Cardiac fibroblast (primary cell): ENCODE measurements at places on chromosomes 2 and 18.
A peak's percentile ranks its signal among the peaks of the same experiment; 100 is the strongest.

- no peak for DNase-seq
These were observed 167.5 kb downstream of the UPP2 start for GRCh38 chr2:158269143-158269542.

DNA sequence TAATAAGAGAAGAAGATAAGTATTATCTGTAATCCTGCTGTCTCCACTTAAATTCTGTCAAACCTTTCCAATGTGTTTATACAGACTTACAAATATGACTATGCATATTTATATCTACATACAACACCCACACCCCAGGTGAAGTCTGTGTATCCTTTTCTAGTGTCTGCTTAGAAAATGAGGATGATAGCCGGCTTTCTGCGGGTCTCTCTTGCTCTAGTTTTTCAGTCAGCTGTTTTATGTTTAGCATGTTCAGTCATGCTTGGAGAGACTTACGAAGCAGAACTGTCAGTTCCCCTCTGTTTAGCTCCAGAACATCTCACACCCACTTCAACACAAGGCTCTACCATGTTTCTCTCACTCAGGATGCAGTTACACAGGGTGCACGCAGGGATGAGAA is 137.3 kb upstream of the NFATC1 start:
- no peak for DNase-seq

DNA sequence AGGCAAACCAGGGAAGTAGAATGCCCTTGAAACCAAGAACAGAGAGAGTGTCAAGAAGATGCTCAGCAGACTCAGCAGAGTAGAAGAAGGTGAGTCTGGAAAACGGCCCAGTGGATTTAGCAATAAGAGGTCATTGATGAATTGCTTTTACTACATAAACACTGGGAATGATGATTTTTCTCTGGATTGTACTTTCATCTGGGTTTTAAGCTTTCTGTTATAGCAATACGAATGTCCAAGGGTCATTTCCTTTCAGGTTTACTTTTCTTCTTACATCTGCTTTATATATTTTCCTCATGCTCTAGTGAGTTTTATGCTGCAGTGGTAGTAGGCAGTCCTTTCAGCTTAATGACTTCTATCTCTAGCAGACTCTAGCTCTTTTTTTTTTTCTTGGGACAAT is 16.9 kb downstream of the EML6 start:
- no peak for DNase-seq

DNA sequence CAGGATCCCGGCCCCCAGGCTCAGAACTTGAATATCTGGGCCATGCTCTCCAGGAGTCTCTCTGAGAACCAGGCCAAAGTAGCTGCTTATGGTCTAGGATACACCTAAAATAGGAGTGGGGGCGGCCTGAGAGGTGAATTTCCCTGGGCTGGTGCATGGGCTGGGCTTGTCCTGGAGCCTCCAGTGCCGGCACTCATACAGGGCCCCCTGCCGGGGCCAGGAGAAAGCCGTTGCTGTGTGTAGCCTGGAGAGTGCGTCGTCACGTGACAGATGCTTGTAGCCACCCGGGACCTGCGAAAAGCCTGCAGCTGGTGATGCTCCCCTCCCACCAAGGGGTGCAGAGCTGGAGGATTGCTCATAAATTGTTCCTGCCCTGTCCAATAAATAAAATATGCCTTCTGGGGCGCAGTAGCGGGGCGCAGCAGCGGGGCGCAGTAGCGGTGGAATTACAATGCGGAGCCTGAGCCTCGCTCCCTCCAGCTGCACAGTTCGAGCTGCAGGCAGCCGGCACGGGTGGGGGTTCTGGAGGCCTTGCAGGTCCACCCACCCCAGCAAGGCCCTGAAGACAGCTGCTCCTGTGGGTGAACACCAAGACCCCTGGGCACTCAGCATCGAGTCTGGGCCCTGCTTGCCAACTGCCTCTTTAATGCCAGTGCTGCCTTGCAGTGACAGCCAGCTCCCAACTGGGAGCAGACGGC is 289.9 kb downstream of the NDUFA10 start:
- DNase-seq = no peak

- DNase-seq = no peak
These were observed 64.1 kb downstream of the STAT4 start for GRCh38 chr2:191086706-191087105.

DNA sequence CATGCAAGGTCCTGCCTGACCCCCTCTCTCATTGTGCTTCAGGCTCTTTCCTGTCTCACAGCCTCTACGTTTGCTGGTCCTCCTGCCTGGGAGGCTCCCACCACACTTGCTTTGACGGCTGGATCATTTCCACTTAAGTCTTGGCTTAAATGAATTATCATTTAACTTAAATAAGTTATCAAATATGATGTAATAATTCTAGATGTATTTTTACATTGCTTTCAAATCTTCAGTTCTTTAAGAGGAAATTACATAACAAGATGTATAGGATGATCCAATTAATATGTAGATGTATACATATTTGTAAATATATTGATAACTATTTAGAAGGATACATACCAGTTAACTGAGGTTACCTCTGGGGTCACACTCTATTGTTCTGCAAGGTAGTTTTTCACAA is 102.6 kb upstream of the SP3 start:
- no peak for DNase-seq

DNA sequence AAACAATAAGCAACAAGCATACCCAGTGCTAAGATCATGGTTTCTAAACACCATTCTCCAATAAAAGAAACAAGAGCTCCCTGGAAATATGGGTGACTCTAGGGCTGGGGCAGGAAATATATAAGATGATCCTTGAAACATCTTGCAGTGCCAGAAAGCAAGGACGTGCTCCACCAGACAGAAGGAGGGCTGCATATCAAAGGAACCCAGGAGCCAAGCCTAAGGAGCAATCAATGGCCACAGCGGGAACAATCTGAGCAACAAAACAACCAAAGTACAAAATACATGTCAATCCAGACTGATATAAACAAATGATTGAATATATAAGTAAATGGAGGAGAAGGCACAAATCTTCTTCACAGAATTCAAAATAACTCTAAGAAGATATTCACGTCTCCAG is 10.1 kb downstream of the SPIRE1 start:
- no peak for DNase-seq

DNA sequence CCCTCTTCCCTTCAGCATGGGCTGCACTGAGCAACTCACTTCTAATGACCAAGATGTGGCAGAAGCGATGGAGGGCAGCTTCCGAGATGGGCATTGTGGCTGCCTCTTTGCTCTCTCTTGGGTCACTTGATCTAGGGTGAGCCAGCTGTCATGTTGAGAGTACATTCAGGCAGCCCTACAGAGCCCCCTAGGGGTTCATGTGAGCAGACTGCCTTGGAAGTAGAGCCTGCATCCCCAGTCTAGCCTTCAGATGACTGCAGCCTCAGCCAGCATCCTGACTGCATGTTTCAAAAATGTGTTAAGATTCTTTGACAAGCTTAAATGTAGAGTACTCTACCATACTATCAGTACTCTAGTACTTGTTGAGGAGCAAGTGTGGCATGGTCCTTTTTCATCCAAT is 143.9 kb downstream of the NCK2 start:
- peak; percentile 48 for DNase-seq

DNA sequence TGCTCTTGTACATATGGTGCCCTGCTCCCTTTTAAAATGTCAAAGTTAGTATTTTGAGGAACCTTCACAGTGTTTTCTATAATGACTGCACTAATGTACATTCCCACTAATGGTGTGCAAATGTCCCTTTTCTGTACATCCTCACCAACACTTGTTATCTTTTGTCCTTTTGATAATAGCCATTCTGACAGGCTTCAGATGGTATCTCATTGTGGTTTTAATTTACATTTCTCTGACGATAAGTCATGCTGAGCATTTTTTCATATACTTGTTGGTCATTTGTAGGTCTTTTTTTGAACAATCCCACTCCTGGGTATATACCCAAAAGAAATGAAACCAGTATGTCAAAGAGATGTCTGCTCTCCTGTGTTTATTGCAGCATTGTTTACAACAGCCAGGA is 268.3 kb downstream of the FBXO15 start:
- DNase-seq = peak; percentile 17

DNA sequence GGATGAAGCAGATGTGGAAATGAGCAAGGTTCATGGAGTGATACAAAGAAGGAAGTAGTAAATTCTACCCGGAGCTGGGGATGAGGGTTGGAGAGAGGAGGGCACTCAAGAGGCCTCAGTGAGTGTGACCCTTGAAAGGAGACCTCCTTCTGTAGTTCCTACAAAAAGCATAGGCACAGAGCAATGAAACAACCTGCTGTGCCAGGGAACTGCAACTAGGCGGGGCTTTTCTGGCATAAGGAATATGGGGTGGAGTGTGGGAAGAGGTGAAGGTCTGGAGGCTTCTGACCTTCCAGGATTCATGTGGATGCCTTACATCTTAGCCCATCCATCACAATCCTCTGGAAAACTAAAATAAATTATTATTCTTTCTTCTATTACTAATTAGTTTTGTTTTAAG is 25.5 kb upstream of the PGAP1 start:
- DNase-seq = no peak

DNA sequence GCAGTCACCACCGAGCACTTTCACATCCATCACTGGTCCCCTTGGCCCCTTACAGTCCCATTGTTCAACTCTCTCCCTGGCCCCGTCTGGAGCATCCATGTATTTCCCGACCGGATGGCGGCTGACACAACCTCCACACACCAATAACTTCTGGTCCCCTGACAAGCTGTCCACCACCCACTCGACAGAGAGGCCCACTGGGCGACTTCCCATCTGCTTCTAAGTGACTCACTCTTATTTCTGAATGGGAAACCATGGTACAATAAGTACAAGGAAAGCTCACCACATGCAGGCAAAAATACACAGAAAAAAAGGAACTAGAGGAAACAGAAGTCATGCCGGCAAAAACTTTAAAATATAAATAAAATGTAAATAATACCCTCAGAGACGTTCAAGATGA is 82.9 kb upstream of the RAB12 start:
- no peak for DNase-seq

- no peak for DNase-seq
These were observed 36.7 kb upstream of the MAPK4 start for GRCh38 chr18:50523165-50523564.

GRCh38 chr18:79961527-79962291 is 2.7 kb upstream of the HSBP1L1 start:
- peak; percentile 8 for DNase-seq

- no peak for DNase-seq
These were observed 58.3 kb downstream of the SEPTIN10 start for GRCh38 chr2:109555346-109555900.

- no peak for DNase-seq
These were observed 21.5 kb downstream of the ANKRD29 start for GRCh38 chr18:23641143-23641720.

DNA sequence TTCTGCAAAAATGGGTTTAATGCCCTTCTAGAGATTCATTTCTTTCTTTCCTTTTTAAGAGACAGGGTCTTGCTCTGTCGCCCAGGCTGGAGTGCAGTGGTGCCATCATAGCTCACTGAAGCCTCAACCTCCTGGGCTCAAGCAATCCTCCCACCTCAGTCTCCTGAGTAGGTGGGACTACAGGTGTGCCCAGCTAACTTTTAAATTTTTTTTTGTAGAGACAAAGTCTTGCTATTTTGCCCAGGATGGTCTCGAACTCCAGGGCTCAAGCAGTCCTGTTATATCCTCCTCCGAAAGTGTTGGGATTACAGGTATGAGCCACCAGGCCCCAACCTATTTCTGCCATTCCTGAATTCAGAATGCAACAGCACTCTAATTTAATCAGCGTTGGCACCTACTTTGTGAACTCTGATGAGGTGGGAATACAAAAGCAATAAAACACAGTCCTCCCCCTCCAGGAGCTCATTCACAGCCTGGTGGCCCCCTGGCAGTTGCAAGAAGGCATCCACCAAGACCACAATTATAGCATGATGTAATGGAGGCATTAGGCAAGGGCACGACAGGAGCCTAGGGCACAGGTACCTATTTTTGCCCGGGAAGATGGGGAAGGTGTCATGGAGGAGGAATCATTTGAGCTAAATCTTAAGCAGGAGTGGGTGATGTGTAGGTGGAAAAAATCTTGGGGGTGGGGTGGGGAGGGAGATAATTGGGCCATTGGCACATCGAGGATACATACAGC is 5.1 kb downstream of the RHOB start:
- no peak for DNase-seq

DNA sequence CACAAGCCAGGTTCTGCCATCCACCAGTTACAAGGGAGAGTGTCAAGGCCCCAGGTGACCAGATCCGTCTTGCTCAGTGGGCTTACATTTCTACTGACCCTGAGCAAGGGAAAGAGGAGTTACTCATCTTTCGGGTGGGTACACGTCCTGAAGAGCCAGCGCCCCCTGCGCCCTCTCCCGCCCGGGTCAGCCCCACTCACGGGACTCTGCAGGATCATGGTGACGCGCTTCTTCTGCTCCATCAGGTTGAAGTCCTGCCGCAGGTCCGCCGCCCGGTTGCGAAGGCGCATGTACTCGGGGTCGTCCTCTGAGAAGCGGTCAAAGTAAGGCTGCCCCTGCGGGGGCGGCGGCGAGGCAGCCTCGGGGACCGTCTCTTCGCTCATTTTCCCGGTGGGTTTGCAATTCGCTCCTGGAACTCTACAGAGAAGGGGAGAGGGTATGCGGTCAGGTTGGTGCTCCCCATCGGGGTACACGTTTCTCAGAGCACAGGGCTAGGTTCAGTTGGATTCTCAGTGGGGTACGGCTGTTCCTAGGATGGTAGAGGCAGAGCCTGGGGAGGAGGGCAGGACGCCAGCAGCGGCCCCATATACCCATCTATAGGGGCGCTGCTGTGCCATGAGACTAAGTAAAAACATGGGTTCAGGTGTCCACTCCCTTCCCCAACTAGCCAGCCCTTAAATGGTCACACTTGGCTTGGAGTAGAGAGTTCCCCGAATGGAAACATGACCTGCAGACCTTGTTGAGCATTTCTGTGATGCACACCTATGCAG is 61.8 kb downstream of the ADD2 start:
- no peak for DNase-seq

DNA sequence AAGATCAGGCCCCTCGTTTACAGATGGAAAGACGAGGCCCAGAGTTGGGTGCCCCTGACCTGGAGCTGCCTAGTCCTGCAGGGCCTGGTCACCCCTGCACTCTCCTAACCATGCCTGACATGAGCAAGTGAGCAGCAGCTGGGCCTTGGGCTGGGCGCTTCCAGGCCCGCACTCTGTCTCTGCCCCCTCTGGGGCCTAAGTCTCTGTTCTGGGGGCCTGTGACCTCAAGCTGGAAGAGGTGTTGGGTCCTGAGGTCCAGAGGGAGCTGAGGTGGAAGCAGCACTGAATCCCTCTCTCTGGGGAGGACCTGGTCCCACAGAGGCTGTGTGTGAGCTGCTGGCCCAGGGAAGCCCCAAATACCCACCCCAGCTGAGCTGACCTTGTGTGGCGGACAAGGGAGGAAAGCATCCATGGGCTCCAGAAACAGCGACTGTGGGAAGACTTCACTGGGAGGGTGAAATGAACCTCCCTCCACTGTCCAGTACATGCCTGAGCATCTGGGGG is 46.1 kb upstream of the GPC1 start:
- no peak for DNase-seq
